ENCODE measurements at places on chromosomes 16 and 17. TPM values are rescaled to one million over a fixed set of nuclear protein-coding genes. Genes with fewer than 3 reads are reported as not detected.

The FNDC8 gene
- not detected for total RNA-seq

The VEZF1 gene
- total RNA-seq = 50.9 TPM

- H3K36me3 ChIP-seq = no peaks in the 10 kb centered on the region
- peaks cover 12% of the 10 kb centered on the region for H3K4me1 ChIP-seq
- no peak for DNase-seq
- no peaks in the 10 kb centered on the region for H3K27me3 ChIP-seq
- H3K4me3 ChIP-seq = no peak overlapping the region
- no peak overlapping the region for H3K27ac ChIP-seq
Measured at GRCh38 chr17:17975436-17975835, 2.8 kb downstream of the DRC3 start.

DNA sequence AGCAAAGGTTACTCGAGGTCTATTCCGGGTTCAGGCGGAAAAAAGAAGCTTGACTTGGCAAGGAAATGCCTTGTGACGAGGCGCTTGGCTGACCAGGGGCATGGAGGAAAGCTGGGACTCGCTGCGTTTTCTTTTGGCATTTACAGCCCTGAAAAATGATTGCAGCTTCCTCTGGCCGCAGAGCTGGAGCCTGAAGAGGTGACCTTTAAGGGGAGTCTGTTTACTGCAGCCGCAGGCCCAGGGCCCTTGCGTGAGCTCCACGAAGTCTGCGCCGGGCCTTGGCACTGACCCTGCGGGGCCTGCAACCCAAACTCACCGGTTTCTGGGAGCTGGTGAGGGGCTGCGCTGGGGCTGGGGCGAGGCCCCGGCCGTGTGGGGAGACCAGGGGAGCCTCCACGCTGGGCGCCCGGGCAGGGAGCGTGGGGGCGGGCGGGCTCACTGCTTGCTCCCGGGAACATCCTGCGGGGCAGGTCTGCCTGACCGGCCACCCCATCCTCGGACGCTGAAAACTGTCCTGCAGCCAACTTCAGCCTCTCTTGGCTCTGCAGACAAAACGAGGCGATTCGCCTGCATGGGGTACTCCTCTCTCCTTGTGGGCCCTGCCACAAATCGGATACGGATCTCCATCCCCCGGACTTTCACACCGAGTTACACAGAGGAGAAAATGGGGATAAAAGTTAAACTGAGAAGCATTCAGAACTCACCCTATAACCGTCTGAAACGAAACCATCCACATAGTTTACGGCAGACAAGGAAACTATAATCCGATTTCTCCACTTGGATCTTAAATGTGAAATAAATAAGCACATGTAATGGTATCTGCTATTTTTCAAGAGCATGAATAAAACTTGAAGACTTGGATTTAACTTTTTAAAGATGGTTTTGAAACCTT is 206.3 kb upstream of the FOXF1 start:
- no peaks in the 10 kb centered on the region for H3K36me3 ChIP-seq
- no peak for DNase-seq
- H3K4me1 ChIP-seq = no peaks in the 10 kb centered on the region
- peaks cover 25% of the 10 kb centered on the region for H3K27me3 ChIP-seq

DNA sequence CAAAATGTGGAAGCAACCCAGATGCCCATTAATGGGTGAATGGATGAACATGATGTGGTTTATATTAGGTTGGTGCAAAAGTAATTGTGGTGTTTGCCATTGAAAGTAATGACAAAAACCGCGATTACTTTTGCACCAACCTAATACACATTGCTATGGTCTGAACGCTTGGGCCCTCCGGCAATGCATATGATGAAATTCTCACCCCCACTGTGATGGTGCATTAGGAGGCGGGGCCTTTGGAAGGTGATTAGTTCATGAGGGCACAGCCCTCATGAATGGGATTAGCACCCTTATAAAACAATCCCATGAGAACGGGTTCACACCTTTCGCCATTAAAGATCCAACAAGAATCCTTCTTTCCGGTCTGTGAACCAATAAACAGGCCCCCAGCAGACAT is 25.3 kb upstream of the PRM1 start:
- H3K27me3 ChIP-seq = no peaks in the 10 kb centered on the region
- DNase-seq = no peak
- no peak overlapping the region for H3K4me3 ChIP-seq
- no peaks in the 10 kb centered on the region for H3K36me3 ChIP-seq

DNA sequence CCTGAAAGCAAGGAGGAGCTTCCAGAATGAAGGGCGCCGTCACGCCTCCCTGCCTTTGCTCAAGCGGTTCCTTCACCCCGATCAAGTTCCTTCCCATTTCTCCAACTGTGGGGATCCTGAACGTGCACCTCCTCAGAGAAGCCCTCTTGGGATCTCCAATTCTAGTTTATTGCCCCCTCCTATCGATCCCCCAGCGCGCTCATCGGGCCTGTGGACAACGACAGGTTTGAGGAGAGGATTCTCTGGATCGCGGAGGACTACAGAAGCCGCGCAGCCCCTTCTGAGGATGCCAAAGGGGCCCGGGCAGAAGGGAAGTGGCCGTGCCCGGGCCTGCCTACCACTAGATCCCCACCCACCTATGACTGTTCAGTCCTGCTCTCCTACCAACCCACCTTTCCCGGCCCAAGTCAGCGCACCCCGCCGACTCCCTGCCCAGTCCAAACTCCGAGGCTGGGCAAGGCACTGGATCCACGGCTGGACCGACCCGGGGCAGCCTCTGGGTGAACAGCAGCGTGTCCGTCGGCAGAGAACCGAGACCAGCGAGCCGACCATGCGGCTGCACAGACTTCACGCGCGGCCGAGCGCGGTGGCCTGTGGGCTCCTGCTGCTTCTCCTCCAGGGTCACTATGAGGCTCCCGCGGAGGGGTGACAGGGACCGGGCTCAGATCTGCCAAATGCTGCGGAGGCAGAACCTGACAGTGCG is 12.8 kb upstream of the CES3 start:
- H3K4me1 ChIP-seq = peaks cover 9% of the 10 kb centered on the region
- H3K36me3 ChIP-seq = no peaks in the 10 kb centered on the region
- no peak overlapping the region for H3K27ac ChIP-seq
- peak overlapping the region; percentile 52 for H3K4me3 ChIP-seq

DNA sequence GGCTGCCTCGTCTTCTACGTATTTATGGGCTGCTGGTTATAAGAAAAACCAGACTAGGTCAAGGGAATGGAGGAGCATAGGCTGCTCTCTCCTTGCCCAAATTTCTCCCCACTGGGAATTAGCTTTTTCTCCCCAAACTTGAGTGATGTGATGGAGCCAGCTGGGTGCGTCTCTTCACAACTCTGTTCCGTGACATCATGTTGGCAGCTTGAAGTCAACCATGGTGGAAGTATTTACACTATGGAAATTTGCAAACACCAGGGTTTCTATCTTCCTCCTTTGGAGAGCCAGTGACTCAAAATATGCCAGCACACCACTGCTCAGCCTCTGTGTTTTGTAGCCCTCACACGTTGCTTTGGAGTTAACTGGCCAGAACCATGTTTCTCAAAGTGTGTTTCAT is 78.1 kb downstream of the OR1D5 start:
- no peak overlapping the region for H3K4me3 ChIP-seq
- no peaks in the 10 kb centered on the region for H3K27me3 ChIP-seq
- no peaks in the 10 kb centered on the region for H3K36me3 ChIP-seq
- H3K4me1 ChIP-seq = peaks cover 4% of the 10 kb centered on the region

DNA sequence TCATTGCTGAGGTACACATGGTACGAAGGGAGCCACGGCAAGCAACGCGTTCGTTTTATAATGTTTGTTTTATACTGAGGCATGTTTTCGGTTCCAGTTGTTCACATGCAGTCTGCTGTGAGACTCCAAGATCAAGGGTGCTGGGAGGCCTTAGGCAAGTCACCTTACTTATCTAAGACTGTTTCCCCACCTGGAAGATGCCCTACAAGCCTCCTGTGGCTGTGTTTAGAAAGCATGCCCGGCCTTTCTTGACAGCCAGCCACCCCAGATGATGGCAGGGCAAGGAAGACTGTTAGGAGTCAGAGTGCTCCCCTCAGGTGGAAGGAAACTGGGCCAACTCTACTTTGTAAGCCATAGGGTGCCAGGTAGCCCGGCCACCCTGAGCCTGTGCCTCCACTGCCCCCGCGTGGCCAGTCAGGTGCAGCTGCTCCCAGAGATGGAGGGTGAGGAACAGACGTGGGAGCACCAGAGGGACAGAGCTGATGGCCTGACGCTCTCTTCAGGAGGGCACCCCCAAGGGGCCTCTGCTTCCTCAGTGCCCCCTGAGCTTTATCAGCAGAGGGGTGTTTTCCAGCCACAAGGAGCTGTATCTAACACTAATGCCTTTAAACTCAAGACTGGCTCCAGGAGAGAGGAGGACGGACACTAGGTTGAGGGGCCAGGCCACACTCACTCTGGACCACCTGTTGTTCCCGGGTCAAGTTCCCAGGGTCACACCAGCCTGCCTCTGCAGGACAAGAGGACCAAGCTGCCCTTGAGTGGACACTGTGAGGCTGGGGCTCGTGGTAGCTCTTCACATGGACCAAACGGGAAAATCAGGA is 5.4 kb downstream of the NAT9 start:
- H3K36me3 ChIP-seq = peaks cover 23% of the 10 kb centered on the region
- H3K27me3 ChIP-seq = no peaks in the 10 kb centered on the region
- H3K4me1 ChIP-seq = peaks cover 21% of the 10 kb centered on the region

GRCh38 chr16:23148513-23149266 is 562 bp downstream of the USP31 start:
- H3K27me3 ChIP-seq = no peaks in the 10 kb centered on the region
- DNase-seq = no peak
- H3K27ac ChIP-seq = peak overlapping the region; percentile 39

Data from astrocyte (in vitro differentiated cells and primary cell).